ENCODE measurements at places on chromosomes 4 and X. TPM values are rescaled to one million over a fixed set of nuclear protein-coding genes. Genes with fewer than 3 reads are reported as not detected.

- DNase-seq = no peak
Observed at GRCh38 chr4:114057746-114058145, 78.3 kb upstream of the ARSJ start.

- DNase-seq = peak; percentile 95
Observed at GRCh38 chr4:118835571-118836300, at the start of gene SEC24D. TSS of gene SEC24D (minus strand) at chr4:118836126. CDS start at chr4:118833696, 2,430 bp downstream.

DNA sequence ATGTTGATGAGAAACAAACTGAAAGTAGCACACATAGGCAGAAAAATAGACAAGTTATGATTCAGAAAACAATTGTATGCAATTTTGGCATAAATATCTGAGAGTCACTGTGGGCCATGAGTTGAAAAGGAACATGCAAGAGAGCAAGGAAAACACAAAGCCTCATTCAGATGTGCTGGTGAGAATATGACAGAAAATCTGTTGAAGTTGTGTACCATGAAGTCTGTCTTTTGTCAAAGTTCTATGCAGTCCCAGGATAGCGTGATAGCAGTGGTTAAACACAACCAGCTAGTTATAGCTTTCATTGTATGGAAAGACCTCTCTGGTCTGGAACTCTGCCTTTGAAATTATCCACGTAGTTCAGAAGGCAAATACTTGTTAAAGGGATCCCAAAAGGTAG lies 53.0 kb downstream of the TMEM154 start:
- DNase-seq = no peak

DNA sequence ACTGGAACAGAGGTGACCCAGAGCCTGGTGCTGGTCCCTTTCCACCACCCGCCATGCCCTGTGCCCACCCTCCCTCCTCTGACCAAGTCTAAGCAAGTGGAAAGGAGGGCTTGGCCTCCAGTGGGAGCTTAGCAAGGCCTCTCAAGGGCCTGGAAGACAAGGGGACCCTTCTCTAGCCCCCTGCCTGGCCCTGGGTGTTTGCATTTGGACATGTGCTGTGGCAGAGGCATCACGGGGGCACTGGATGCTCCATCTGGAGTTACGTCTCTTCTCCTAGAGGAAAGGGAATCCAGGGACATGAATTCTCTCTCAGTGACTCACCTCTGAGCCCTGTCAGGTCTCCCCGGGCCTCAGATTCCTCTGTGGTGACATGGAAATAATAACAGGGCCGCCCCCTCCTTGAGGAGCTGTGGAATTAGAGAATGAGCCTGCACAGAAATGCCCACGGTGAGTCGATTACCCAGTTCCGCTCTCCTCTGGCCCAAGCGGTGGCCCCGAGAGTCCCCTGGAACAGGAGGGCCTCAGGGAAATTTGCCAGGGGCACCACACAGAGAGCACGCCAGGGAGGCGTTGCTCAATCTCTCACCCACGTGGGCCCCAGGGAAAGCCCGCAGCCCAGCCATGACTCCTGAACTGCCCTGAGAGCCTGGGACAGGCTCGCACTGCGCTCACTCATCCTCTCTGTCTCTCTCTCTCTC lies 189.6 kb downstream of the BCOR start:
- peak; percentile 37 for DNase-seq

DNA sequence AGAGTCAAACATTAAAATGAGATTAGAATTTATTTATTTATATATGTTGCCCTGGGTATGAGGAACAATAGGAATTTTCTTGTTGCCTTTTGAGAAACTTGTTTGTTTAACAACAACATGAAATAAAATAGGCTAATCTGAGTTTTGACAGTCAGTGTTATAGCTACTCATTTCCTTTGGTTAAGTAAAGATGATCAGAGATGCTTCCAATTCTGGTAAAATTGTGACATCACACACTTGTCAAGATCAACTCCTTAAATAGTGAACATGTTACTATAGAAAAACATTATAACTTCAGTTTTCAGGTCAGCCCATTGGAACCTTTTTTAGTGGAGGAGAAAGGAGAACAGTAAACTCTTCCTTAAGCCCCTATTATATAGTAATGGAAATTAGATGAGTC lies 136.1 kb downstream of the STIM2 start:
- DNase-seq = no peak

DNA sequence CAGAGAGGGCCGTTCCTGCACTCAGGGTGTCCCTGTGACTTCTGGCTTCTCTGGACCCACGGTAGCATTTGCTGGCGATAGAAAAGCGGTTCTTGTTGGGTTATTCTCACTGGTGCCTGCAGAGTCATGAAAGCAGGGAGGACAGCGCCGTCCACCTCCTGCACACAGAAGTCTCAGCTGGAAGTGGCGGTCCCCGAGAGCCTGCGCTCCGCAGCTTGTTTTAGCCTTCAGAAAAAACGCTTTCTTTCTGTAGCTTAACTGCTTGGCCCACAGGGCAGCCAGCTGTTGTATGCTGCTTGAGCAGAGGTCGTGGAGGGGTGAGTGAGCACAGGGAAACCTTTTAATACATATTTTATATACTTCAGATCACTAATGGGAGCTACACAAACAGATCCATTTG lies 400.7 kb upstream of the FAT1 start:
- DNase-seq = peak; percentile 69

- no peak for DNase-seq
Observed at GRCh38 chr4:2863649-2864048, 20.0 kb downstream of the ADD1 start.

DNA sequence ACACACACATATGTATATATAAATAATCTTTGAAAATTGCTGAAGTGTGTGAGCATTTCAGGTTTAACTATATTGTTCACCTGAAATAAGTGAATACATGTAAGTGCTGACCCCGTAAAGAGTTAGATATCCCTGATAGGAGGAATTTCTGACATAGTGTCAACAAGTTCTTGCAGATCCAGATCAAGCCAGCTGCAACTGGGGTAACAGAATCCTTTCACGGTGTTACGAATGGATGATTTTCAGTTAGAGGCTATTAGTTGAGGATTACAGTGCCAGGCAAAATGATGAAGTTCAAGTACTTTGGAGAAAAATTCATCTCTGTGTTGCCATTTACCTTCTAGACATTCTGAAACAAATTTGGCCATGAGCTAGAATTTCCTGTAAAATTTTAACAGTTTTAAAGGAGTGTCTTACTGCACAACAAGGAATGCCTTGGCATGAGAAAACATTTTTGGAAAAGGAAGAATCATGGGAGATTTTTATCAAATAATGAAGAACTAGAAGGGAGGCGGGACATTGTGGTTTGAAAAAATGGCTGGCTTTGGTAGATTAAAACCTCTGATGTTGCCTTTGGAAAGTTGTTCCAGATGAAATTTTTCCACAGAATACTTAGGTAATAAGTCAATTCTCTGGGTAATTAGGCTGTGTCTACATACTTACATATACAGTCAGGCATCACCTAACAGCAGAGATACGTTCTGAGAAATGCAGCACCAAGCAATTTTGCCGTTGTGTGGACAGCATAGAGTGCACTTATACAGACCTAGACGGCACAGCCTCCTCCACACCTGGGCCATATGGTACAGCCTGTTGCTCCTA lies 84.4 kb upstream of the FAT1 start:
- DNase-seq = peak; percentile 45

DNA sequence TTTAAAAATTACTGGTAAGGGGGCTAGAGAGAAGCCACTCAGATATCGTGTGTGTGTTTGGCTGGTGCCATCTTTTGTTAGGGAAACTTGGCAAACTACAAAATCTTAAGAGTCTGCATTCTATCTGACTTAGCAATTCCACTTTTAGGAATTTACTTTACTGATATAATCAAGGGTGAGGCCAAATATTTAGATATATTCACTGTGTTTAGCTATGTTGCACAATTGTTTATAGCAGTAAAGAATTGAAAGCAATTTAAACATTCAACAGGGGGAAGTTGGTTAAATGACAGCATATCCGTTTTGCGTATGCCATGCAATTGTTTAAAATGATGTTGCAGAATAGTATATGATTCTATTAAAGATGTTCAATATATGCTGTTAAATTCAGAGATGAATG lies 6.4 kb upstream of the HERC3 start:
- no peak for DNase-seq

DNA sequence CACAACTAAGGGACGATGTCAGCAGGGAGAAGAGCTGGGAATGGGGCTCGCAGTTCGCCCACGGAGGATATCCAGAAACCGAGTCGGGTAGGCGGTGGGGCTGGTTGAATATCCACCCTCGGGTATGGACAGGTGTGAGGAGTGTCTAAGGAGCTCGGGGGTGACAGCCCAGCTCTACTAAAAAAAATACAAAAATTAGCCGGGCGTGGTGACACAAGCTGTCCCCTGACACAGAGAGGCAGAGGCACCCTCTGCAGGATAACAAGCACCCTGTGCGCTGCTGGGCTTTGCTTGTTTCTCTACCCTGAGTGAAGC lies 12.2 kb upstream of the ASMTL start:
- peak; percentile 18 for DNase-seq

GRCh38 chr4:148664636-148665035 lies 222.4 kb upstream of the NR3C2 start:
- DNase-seq = no peak

The RAB40AL gene
- not detected for polyA plus RNA-seq

The MAGEA1 gene
- polyA plus RNA-seq = not detected

The XK gene
- polyA plus RNA-seq = 0.73 TPM

The TLL1 gene
- polyA plus RNA-seq = 0.28 TPM

All from kidney (tissue), 22 donors.